Lung (tissue), 17 donors: ENCODE measurements at places on chromosomes 16 and 17. TPM values are rescaled to one million over a fixed set of nuclear protein-coding genes. Genes with fewer than 3 reads are reported as not detected.

Gene CDH16
- total RNA-seq: 0.64 TPM

DNA sequence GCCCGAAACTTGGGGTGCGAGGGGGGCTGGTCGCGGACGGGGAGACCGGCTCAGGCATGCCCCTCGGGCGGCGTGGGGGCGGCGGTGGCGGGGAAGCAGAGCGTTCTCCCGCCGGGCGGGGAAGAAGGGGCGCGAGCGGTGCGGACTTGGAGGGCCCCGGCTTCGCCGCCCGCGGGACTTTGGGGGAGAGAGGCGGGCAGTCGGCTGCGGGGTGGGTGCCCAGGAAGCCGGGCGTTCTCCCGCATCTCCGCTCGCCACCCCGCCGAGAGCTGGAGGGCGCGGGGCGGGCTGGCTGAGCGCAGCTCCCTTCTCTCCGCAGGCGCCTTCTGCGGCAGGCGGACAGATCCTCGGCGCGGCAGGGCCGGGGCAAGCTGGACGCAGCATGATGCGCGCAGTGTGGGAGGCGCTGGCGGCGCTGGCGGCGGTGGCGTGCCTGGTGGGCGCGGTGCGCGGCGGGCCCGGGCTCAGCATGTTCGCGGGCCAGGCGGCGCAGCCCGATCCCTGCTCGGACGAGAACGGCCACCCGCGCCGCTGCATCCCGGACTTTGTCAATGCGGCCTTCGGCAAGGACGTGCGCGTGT lies 772 bp downstream of the NTN1 start:
- H3K36me3 ChIP-seq: no peaks in the 10 kb centered on the region
- H3K4me3 ChIP-seq: peak overlapping the region; percentile 37
- peak; percentile 47 for DNase-seq
- H3K4me1 ChIP-seq: peaks cover 4% of the 10 kb centered on the region

- no peaks in the 10 kb centered on the region for H3K4me1 ChIP-seq
- DNase-seq: no peak
- no peaks in the 10 kb centered on the region for H3K27me3 ChIP-seq
- no peak overlapping the region for H3K4me3 ChIP-seq
These were observed 198.5 kb upstream of the HS3ST4 start for GRCh38 chr16:25493136-25493811.

GRCh38 chr16:24988593-24989338 lies 26.4 kb downstream of the ARHGAP17 start:
- H3K27me3 ChIP-seq: no peaks in the 10 kb centered on the region
- no peaks in the 10 kb centered on the region for H3K36me3 ChIP-seq
- peaks cover 60% of the 10 kb centered on the region for H3K4me1 ChIP-seq
- H3K4me3 ChIP-seq: no peak overlapping the region
- DNase-seq: peak; percentile 42

- peaks cover 14% of the 10 kb centered on the region for H3K36me3 ChIP-seq
- no peak overlapping the region for H3K27ac ChIP-seq
- no peak for DNase-seq
These were observed 9.2 kb downstream of the RAB40C start for GRCh38 chr16:598823-599739.

- no peak overlapping the region for H3K4me3 ChIP-seq
- H3K4me1 ChIP-seq: peaks cover 13% of the 10 kb centered on the region
- H3K36me3 ChIP-seq: peaks cover 12% of the 10 kb centered on the region
- H3K27me3 ChIP-seq: no peaks in the 10 kb centered on the region
- no peak overlapping the region for H3K27ac ChIP-seq
These were observed 9.9 kb downstream of the LGALS3BP start for GRCh38 chr17:78969865-78970264.

GRCh38 chr17:413016-413350 lies 60.4 kb upstream of the RPH3AL start:
- no peak for DNase-seq
- no peak overlapping the region for H3K27ac ChIP-seq
- peaks cover 16% of the 10 kb centered on the region for H3K4me1 ChIP-seq
- H3K27me3 ChIP-seq: no peaks in the 10 kb centered on the region
- H3K4me3 ChIP-seq: no peak overlapping the region

DNA sequence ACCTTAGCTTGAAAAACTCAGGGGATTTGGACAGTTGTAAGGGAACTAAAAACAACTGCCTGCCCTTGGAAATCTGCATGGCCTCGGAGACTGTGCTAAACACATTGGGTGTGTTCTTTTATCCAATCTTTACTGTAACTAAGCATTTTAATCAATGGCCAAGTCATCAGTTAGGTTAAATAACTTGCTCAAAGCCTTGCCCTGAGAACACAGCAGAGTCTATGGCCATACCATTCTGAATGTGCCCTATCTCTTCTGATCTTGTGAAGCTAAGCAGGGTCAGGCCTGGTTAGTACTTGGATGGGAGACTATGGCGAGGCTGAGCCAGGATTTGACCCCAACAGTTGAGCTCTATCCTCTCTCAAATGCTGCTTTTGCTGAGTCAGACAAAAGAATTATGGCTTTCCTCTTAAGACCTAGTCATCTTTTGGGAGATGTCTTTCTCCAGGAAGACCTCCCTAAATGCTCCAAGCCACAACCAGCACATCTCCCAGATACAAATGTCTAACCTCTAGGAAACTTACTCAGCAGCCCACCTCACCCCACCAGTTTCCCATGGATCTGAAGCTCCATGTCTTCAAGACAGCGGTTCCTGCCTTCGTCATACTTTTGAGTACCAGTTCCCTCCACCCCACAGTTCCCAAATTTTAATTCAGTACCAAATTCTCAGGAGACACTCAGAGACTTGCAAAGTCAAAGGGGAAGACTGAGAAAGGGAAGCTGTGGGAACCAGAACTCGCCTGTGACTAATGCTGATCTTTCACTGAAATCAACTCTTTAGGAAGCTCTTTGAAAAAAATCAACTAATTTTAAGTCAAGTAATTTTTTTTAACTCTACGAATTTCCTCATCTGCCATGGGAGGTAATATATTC lies 336.1 kb downstream of the MAF start:
- no peak for DNase-seq
- H3K4me3 ChIP-seq: no peak overlapping the region
- no peaks in the 10 kb centered on the region for H3K36me3 ChIP-seq
- no peaks in the 10 kb centered on the region for H3K27me3 ChIP-seq
- H3K27ac ChIP-seq: no peak overlapping the region

- peaks cover 51% of the 10 kb centered on the region for H3K27me3 ChIP-seq
- H3K36me3 ChIP-seq: no peaks in the 10 kb centered on the region
- no peaks in the 10 kb centered on the region for H3K4me1 ChIP-seq
- DNase-seq: no peak
- H3K27ac ChIP-seq: no peak overlapping the region
- no peak overlapping the region for H3K4me3 ChIP-seq
These were observed 1.2 kb upstream of the SHISA9 start for GRCh38 chr16:12900156-12900555.
